Ovary (tissue), 10 donors: ENCODE measurements at places on chromosomes 6 and 20.

DNA sequence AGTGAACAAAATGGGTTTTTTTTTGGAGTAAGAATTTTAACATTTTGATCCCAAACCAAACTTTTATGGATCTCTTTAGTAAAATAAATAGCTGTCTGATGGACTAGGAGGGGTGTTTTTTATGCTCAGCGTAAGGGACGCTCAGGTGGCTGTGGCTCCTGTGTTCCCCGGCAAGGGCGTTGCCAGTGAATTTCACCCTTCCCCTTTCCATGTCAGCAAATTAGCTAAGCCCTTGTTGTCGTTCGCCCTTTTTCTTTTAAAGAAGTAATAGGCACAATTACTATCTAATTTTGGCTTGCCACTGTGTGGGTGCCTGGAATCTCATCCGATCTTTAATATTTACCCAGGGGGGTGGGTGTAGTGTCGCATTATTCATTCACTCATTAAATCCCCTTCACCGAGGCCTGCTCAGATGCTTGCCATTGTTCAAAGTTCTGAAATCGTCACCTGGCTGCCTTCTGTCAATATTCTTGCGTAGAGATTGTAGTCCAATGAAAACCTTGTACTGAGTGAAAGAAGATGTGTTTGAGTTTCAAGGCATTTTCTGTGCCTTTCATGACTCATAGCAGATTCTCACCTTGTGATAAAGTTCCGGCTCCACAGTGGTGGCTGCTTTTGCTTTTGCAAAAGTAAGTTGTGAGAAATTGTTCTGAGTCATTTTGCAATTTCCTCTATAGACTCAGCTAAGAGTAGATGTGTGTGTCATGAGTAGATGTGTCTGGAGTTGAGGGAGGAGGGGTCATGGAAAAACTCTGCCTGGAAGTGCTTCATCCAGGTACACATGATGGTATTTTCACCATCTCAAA is 40.0 kb upstream of the CLDN20 start:
- no peak for DNase-seq

DNA sequence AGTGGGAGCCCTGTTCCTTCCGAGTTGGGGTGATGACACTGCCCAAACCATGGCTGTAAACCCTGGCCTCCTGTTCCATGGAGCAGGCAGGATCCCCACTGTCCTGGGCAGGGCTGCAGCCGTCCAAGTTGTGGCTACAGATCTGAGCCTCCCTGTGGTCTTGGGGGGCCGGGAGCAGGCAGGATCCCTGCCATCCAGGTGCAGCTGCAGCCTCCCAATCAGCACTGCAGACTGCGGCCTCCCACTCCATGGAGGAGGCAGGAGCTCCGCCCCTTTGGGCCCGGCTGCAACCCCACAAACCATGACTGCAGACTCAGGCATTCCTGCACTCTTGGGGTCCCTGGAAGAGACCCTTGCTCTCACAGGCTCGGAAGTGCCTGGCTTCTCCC is 872.1 kb upstream of the GJE1 start:
- no peak for DNase-seq

DNA sequence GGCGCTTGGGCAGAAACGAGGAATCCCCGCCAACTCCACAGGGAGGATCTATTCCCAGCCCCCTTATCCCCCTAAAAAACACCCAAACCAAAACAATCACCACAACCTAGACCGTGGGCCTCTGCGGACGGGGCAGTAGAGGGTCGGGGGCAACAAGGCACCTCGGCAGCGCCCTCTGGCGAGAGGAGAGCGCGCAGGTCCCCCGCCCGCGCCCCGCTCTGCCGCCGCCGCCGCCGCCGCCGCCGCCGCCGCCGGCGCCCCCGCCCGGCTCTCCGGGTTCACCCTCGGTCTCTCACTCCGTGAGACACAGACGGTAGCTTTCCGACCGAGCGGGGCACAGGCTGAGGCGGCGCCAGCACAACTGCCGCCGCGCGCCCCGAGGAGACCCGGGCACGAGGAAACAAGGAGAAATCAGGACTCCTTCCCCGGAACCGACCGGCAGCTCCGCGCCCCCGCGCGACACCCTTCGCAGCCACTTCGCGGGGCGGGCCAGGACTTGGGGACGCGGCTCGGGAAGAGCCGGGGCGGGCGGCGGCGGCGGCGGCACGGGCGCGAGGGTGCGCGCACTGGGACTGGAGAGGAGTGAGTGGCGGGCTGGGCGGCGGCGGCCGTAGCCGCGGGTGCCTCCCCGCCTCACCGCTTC is at the start of gene SLC35F1:
Gene SLC35F1 (plus strand): TSS at position 307 of the 643 bp plus-strand sequence.
- no peak for DNase-seq

DNA sequence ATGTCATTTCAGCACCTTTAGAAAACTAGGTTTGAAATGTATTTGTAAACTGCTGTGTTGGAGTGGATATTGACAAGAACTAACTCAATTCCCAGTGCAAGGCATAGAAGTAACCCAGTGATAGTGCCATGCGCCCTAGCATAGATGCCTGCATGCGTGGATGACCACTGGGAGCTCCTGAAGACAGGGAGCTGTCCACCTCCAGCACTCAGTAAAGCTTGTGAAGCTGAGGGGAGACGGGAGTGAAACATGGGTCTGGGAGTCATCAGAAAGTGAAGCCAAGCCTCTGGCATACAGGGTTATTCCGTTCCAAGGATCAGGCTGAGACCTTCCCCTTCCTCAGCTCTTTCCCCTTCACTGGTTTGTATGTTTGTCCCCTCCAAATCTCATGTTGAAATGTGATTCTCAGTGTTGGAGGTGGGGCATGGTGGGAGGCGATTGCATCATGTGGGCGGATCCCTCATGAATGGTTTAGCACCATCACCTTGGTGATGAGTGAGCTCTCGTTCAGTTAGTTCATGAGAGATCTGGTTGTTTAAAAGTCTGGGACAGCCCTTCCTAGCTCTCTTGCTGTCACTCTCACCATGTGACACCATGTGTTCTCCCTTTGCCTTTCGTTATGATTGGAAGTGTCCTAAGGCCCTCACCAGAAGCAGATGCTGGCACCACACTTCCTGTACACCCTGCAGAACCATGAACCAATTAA is 146.5 kb upstream of the FERMT1 start:
- no peak for DNase-seq

DNA sequence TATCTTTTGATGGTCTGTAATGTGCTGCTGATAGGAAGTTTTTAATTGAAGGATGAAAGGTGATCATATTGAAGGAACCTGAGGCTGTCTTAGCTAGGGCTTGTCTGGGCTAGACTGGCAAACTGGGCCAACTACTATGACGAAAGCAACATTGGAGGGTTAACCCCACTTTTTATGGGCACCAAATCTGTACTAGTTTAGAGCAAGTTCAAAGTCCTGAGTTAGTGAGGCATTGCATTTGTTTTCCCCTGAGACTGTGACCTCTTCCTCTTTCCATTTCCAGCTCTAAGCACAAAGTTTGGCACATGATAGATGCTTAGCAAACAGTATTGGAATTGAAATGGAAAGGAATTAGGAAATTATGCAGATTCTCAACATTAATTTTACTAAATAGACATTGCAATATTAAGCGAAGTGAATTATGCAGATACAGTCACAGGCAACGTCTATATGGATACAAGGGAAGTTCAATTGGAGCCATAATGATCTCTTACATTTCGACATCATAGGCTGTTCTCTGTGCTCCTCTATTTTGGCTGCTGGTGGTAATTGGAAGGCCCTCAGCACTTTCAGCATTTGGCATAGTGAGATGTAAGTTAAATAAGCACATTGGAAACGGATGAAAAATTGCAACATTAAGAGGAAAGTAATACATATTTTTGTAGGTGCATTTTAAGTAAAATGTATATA is 22.2 kb downstream of the CEP57L1 start:
- DNase-seq: no peak

DNA sequence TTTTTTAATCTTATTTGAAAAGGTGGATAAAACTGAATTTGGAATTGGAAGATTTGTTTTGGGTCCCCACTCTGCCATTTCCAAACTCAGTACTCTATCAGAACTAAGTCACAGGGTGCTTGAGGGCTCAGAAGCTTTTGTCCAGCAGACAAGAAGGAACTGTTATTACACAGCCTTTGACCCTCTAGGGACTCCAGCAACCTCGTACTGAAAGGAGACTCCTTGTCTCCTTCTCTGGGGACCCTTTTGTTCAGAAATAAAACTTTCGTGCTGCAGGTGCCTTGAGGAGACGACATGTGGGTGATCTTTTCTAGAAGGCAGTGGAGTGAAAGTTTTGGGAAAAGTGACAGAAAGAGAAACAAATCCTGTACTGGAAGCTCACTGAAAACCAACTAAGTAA is 7.4 kb upstream of the POLR1H start:
- no peak for DNase-seq

GRCh38 chr6:13579911-13580310 is 5.5 kb downstream of the SIRT5 start:
- no peak for DNase-seq

DNA sequence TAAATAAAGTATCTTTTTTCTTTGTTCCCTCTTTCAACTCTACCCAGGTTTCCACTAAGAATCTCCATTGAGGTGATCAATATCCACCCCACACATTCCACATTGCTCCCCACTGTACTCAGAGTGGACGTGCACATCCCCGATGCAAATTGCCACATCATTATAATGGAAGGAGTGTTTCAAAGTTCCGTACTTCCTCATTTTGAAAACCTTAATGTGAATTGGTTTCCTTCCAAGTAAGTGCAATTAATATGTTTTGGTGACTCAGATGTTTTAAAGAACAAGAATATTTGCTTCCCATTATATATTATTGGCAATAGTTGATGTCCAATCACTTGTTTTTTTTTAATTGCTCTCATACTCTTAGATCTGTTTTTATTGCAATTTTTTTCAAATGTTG is 463.6 kb downstream of the HACE1 start:
- DNase-seq: no peak

DNA sequence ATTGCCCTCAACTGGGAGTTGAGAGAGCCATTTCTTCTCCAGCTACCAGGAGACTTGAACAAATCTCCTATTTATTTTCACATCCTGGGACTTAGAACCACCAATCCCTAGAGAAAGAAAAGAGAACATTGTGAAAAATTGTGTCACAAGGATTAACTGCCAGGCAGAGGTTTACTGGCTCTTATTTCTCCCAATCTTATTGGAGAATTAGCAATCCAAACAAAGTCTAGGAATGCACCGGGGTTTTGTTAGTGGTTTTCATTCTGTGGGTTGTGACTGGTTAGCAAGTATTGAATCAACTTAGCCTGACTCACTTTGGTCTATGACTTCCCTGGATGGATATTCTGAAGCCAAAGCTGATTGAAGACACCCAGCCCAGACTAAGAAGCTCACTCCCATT is 21.2 kb upstream of the ENPP5 start:
- no peak for DNase-seq

DNA sequence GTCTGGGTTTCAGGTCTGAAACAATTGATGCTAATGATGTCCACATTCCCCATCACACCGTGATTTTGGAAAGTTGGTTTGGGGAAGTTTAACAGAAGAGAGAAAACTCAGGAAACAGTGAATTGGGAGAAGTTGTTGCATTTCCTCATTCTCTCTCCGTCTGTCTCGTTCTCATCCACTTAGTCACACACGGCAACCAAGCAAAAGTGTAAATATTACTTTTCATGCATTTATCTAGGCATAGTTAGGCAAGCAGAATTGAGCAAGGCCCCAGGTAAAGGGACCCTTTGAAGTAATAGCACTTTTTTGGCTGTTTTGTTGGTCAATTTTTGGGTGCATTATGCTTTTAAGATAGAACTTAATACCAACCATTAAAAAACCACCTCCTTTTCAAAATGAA is 137.0 kb upstream of the SULF2 start:
- DNase-seq: no peak
